ENCODE measurements at places on chromosomes 5 and 9.

DNA sequence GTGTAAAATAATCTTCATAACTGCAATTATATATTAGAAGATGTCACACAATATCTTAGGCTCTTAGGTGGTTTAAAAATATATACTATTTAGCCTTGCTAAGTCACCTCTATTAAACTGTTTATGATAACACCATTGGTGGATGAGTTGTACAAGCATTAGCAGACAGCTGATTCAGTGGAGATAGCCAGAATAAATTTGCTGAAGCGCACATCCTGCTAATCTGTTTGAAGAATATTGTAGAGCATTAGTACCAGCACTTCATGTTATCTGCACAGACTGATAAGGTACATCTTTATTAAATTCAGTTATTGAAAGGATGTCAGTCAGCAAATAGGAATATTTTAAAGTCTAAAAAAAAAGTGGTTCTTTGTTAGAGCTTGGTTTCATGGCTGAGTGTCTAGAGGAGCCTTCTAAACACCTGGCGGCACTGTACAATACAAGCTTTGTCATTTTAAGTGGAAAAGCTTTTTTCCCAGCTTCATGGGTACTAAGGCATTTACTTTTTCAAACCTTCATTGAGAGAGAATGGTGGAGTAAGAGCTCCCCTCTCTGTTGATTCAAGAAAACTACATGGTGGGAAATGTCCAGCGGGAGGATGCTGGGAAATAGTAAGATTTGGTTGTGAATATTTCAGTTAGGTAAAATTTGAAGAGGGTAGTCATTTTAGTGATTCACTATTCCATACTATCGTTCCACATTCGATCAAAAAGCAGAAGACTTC lies 275.1 kb downstream of the SLF1 start:
- DNase-seq, result no peak

- no peak for DNase-seq
Measured at GRCh38 chr5:66697796-66698564, 101.8 kb downstream of the MAST4 start.

DNA sequence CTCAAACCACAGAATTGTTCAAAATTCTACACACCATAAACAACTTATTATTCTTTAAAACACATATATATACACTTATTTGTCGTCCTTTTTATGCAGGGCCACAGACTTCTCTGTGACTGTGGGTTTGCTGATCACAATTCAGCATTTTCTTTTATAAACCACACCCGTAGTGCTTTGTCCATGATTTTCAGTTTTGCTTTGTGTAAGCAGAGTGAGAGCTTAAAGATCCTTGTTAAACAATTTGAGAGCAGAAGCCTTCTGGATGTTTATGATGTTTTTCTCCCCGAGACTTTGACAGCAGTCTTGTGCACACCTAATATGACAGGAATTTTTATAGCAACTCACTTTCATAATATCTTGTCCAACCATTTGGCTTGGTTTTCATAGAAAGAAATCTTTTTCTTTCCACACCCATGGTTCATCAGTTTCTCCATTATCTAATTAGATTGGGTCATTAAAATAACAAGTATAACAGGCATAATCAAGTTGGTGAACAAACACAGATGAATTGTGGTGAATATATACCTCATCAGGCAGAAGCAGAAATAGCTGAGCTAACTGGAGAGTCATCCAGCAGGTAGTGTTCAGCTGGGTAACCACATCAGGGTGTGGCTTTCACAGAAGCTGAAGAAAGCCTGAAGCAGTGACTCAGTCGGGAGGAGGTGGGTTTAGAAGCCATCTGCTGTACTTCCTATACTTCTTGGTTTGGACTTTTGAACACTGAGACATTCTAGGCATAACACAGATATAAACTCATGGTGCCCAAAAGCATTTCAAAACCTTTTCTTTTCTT lies 232.8 kb downstream of the DOCK8 start:
- DNase-seq, result peak; percentile 92

- no peak for DNase-seq
Measured at GRCh38 chr5:170635706-170636105, 131.9 kb downstream of the KCNIP1 start.

GRCh38 chr9:78118742-78119473 lies 87.3 kb upstream of the GNAQ start:
- peak; percentile 98 for DNase-seq

DNA sequence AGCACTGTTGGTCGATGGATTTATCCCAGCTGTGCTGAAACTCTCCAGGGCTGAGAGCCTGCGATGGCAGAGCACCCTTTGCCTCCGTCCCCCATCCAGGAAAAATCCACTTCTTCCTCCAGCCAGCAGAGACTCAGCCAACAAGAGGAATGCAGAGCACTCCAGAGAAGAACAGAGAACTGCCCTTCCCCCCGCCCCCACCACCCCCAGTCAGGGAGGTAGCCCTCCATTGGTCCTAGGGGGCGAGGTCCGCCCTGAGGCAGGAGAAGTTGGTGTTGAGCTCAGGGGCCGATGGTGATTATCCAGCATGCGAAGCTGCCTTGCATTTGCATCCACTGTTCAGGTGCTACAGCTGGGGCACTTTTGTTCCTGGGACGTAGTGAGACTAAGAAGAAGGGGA lies 9.0 kb downstream of the TLX3 start:
- DNase-seq, result no peak
